A549 treated with CORT108297 at 1 μM for 4 hours (cell line): ENCODE measurements at places on chromosomes 16 and 17. TPM values are rescaled to one million over a fixed set of nuclear protein-coding genes. Genes with fewer than 3 reads are reported as not detected.

The CDK3 gene
- 3.0 to 5.5 TPM (median 5.4 TPM) in 5 replicates for total RNA-seq

The CES4A gene
- total RNA-seq: 1.6 to 2.1 TPM (median 1.9 TPM) in 5 replicates

The SLC5A2 gene
- 0.07 to 0.46 TPM (median 0.21 TPM) in 5 replicates for total RNA-seq

The MYO15A gene
- total RNA-seq: 0.27 to 0.58 TPM (median 0.35 TPM) in 5 replicates

The FZD2 gene
- 28.5 to 50.4 TPM (median 43.5 TPM) in 5 replicates for total RNA-seq

The CHTF18 gene
- 15.9 to 33.5 TPM (median 29.7 TPM) in 5 replicates for total RNA-seq

The TERB1 gene
- total RNA-seq: 0.06 to 0.07 TPM in 2 of 5 replicates, not detected in the others

The CHST5 gene
- total RNA-seq: 0.03 to 0.31 TPM (median 0.07 TPM) in 5 replicates

The TMC7 gene
- total RNA-seq: 7.2 to 10.8 TPM (median 9.9 TPM) in 5 replicates

The PMP22 gene
- total RNA-seq: 254 to 305 TPM (median 275 TPM) in 5 replicates

The PIMREG gene
- 35.0 to 53.2 TPM (median 46.2 TPM) in 5 replicates for total RNA-seq

The MT1G gene
- not detected in 5 replicates for total RNA-seq

The NOTUM gene
- 0.30 to 0.57 TPM (median 0.45 TPM) in 5 replicates for total RNA-seq

The PRSS53 gene
- 1.1 to 3.1 TPM (median 1.4 TPM) in 5 replicates for total RNA-seq

The RPL23 gene
- total RNA-seq: 2,464 to 3,040 TPM (median 2,725 TPM) in 5 replicates

The RPH3AL gene
- 24.5 to 31.9 TPM (median 26.6 TPM) in 5 replicates for total RNA-seq

The ABCC12 gene
- total RNA-seq: 0.05 to 0.16 TPM (median 0.12 TPM) in 4 of 5 replicates, not detected in the other

The PRR29 gene
- 0.47 to 0.95 TPM (median 0.71 TPM) in 5 replicates for total RNA-seq

The ARMC5 gene
- total RNA-seq: 6.7 to 15.2 TPM (median 11.1 TPM) in 5 replicates

The GNG13 gene
- total RNA-seq: not detected in 5 replicates

The FAM171A2 gene
- 2.5 to 5.2 TPM (median 4.2 TPM) in 5 replicates for total RNA-seq

The CD300LF gene
- not detected in 5 replicates for total RNA-seq

The RGS9 gene
- total RNA-seq: 6.0 to 7.4 TPM (median 6.0 TPM) in 5 replicates

The OR1E2 gene
- not detected in 5 replicates for total RNA-seq

The TLCD2 gene
- total RNA-seq: 1.1 to 1.8 TPM (median 1.3 TPM) in 5 replicates

The CHP2 gene
- total RNA-seq: 0.05 to 0.07 TPM in 2 of 5 replicates, not detected in the others

The HOXB7 gene
- total RNA-seq: 32.6 to 36.9 TPM (median 33.6 TPM) in 5 replicates

The DUXB gene
- not detected in 5 replicates for total RNA-seq

The ACE gene
- total RNA-seq: 0.31 to 0.99 TPM (median 0.64 TPM) in 5 replicates

The ZNF469 gene
- 8.3 to 15.5 TPM (median 13.0 TPM) in 5 replicates for total RNA-seq

The RPL38 gene
- 2,669 to 3,166 TPM (median 2,938 TPM) in 5 replicates for total RNA-seq

The VASN gene
- total RNA-seq: 4.2 to 8.5 TPM (median 7.4 TPM) in 5 replicates

The BCAR1 gene
- 61.8 to 99.2 TPM (median 92.7 TPM) in 5 replicates for total RNA-seq
